ENCODE measurements at places on chromosomes 16 and 17. TPM values are rescaled to one million over a fixed set of nuclear protein-coding genes. Genes with fewer than 3 reads are reported as not detected.

Gene G6PC3
- total RNA-seq, result 36.2 TPM

Gene CDRT15L2
- not detected for total RNA-seq

Gene TEX14
- total RNA-seq, result 0.13 TPM

Gene SMTNL2
- 34.3 TPM for total RNA-seq

DNA sequence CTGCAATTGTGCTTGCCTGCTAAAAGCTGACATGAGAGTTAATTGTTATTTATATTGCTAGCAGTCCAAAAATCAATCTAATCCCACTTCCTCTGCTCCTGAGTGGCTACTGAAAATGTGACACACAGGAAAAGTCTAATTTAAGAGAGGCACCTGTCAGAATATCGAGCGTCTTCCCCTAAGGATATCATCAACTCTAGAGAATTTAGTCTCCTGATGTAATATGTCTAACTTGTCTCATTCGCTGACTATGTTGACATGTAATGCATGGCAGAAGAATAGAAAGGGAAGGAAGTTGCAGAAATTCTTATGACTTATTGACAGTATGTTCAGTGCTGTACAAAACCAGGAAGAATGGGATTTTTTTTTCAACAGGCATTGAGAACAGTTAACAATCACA, 893.4 kb upstream of the CDH8 start:
- no peak overlapping the region for H3K4me3 ChIP-seq
- no peaks in the 10 kb centered on the region for H3K27me3 ChIP-seq
- no peaks in the 10 kb centered on the region for H3K36me3 ChIP-seq
- H3K27ac ChIP-seq, result no peak overlapping the region
- DNase-seq, result no peak

- no peaks in the 10 kb centered on the region for H3K36me3 ChIP-seq
- no peaks in the 10 kb centered on the region for H3K27me3 ChIP-seq
- peak; percentile 66 for DNase-seq
- H3K27ac ChIP-seq, result peak overlapping the region; percentile 58
Measured at GRCh38 chr16:138049-138417, 440 bp downstream of the NPRL3 start.

- peak within 1 kb of the TSS; percentile 96 for H3K27ac ChIP-seq
- H3K4me3 ChIP-seq, result peak within 1 kb of the TSS; percentile 52
- peak; percentile 91 for DNase-seq
- H3K27me3 ChIP-seq, result no peaks in the 10 kb centered on the region
- no peaks in the 10 kb centered on the region for H3K36me3 ChIP-seq
- H3K4me1 ChIP-seq, result peaks cover 19% of the 10 kb centered on the region
Measured at GRCh38 chr17:74431568-74432423, at the start of gene GPRC5C. Gene GPRC5C (plus strand): TSS chr17:74432088. CDS start chr17:74439777, 7,689 bp downstream.

DNA sequence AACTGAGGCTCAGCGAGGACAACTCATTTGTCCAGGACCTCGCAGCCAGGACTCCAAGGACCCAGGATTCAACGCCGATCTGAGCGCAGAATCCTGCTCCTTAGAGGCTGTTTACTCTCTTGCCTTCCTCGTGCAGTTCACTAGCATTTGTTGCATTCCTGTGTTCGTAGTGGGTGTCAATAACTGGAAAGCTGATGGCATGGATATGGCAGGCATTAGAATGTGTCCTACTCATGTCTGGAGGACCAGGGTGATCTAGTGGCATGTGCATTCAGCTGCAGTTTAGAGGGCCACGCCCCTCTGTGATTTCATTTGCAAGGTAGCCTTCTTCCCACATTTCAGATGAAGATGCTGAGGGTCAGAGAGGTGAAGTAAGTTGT, 510 bp downstream of the CRISPLD2 start:
- H3K36me3 ChIP-seq, result no peaks in the 10 kb centered on the region
- no peaks in the 10 kb centered on the region for H3K27me3 ChIP-seq
- H3K27ac ChIP-seq, result peak overlapping the region; percentile 9
- no peak for DNase-seq

- no peak overlapping the region for H3K4me3 ChIP-seq
- no peaks in the 10 kb centered on the region for H3K36me3 ChIP-seq
- H3K27ac ChIP-seq, result no peak overlapping the region
- peaks cover 1% of the 10 kb centered on the region for H3K4me1 ChIP-seq
- H3K27me3 ChIP-seq, result no peaks in the 10 kb centered on the region
Measured at GRCh38 chr16:8623634-8624033, 2.1 kb downstream of the METTL22 start.

DNA sequence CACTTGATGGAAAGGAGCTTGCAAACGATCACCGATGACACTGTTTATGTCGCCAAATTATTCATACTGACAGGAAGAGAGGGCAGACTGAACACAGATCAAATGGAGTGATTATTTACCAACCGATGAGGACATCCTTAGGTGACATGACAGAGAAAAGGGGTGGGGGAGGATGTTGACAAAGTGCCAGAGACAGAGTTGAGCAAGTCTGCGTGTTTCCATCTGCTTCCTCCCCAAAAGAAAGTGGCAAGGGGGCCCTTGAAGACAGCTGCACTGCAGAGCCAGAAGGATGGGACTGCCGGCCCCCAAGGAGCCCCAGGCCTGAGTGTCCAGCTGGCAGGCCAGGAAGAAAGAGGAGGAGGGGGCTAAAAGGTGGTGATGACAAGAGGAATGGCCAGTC, 191.0 kb upstream of the RPL38 start:
- no peaks in the 10 kb centered on the region for H3K27me3 ChIP-seq
- no peak overlapping the region for H3K27ac ChIP-seq
- no peak overlapping the region for H3K4me3 ChIP-seq
- no peaks in the 10 kb centered on the region for H3K4me1 ChIP-seq
- no peaks in the 10 kb centered on the region for H3K36me3 ChIP-seq

DNA sequence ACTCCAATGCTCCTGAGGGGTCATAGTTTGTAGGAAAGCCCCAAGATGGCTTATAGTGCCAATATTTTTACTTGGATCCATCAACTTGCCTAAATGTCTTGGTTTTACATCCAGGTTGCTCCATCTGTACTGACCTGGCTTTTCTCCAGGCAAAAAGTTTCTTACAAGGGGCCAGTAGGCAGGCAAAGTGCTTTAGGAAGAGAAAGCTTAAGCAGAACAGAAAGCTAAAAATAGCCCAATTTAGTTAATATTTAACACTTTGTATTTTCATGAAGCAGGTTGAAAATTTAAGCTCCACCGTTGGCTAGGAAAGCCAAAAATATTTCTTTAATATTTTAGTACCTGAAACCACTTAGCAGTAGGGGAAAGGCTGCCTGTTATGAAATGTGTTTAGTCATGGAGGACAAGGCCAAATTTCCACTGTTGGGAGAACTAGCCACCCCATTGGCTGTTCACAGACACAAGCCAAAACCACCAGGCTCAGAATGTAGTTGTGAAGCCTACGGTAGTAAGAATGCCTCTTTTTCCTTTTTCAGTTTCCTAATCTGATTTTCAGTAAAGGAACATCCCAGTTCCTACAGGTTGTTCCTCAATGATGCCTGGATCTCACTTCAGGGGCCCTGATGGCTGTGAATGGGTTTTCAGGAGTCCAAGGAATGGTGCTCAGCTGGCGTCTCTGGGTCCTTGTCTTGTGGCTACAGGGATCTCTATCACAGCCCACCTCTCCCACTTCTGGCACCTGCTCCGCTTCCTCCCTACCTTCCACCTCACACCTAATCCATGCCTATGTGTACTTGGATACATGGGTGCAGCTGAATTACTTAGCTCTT, 324.8 kb downstream of the PMP22 start:
- no peak overlapping the region for H3K27ac ChIP-seq
- no peak for DNase-seq
- H3K4me3 ChIP-seq, result no peak overlapping the region
- H3K27me3 ChIP-seq, result no peaks in the 10 kb centered on the region
- no peaks in the 10 kb centered on the region for H3K36me3 ChIP-seq

- no peak overlapping the region for H3K4me3 ChIP-seq
- no peak overlapping the region for H3K27ac ChIP-seq
- H3K4me1 ChIP-seq, result peaks cover 4% of the 10 kb centered on the region
- no peaks in the 10 kb centered on the region for H3K36me3 ChIP-seq
- no peak for DNase-seq
Measured at GRCh38 chr16:88619859-88620815, 18.2 kb upstream of the IL17C start.

DNA sequence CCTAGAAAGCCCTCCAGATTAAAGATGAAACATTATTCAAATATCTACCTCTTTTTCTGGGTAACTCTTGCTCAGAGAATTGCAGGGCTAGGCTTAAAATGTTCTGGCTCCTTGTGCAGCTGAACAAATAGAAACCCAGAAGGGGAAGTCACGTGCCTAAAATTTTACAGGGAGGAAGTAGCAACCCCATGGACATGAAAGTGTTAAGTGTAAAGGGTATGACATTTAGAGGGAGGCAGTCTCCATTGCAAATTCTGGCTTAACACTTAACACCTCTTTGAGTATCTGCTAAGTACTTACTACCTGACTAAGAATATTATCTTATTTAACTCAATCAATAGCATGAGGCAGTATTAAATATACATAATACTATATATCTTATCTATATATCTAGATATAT, 376.1 kb upstream of the ERCC4 start:
- H3K36me3 ChIP-seq, result no peaks in the 10 kb centered on the region
- H3K4me3 ChIP-seq, result no peak overlapping the region
- H3K4me1 ChIP-seq, result no peaks in the 10 kb centered on the region
- no peak overlapping the region for H3K27ac ChIP-seq

GRCh38 chr17:81578561-81579225, 26.5 kb upstream of the FAAP100 start:
- no peak overlapping the region for H3K27ac ChIP-seq
- H3K4me3 ChIP-seq, result no peak overlapping the region
- H3K4me1 ChIP-seq, result peaks cover 11% of the 10 kb centered on the region
- H3K27me3 ChIP-seq, result no peaks in the 10 kb centered on the region

- H3K36me3 ChIP-seq, result no peaks in the 10 kb centered on the region
- H3K4me3 ChIP-seq, result no peak overlapping the region
- no peak for DNase-seq
- peaks cover 8% of the 10 kb centered on the region for H3K4me1 ChIP-seq
- no peak overlapping the region for H3K27ac ChIP-seq
Measured at GRCh38 chr16:266258-267164, 9.2 kb downstream of the RGS11 start.

DNA sequence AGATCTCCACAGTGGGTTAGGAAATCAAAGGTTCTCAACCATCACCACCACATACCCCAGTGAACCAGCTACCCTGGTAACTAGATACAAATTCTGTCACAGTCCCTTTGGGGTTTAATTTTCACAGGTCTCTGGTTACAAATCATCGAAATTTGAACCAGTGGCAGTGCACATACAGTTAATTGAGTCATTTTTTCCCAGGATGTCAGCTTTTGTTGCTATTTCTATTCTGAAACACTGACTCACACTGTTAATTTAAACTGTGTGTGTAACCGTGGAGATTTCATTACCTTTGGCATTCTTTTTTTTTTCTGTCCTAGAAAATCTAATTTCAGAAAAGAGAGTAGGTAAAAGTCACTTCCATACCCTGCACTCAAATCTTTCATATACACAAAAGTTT, 511.5 kb downstream of the TOX3 start:
- DNase-seq, result no peak
- no peaks in the 10 kb centered on the region for H3K4me1 ChIP-seq
- H3K36me3 ChIP-seq, result no peaks in the 10 kb centered on the region
- no peak overlapping the region for H3K27ac ChIP-seq
- no peak overlapping the region for H3K4me3 ChIP-seq

DNA sequence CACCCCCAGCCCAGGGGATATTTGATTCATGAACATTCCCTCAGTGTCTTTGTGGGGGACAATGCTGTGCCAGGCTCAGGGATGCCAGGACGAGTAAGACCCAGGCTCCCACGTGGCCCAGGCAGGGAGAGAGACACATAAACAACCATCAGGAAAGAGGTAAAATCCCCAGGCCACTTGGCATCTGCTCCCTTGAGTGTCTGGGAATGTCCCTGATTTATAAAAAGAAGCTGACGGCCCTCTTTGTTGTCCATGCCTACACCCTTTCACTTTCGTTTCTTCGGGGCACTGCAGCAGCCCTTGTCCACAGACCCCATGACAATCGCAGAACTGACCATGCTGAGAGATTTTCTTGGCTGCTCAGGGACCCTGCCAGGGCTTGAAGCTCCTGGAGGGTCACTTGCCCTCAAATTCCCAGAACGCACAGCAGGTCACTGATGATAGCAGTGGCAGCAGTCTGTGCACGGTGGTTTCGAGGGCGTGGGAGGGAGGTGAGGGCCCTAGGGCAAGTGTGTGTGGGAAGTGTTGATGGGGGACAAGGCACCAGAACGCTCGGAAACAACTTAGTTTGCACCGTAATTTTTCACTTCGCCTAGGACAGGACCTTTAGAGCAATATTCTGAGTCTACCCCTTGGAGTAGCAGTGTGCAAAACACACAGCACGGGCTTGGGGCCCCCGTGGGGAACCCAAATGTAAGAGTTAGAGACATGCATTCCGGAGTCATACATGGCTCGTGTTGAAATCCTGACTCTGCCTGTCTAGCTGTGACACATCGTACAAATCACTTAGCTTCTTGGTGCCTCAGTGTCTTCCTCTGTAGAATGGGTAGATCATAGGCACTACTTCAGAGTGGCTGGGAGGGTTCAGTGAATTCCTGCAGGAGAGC, 4.7 kb downstream of the NOD2 start:
- no peaks in the 10 kb centered on the region for H3K27me3 ChIP-seq
- H3K27ac ChIP-seq, result peak overlapping the region; percentile 40
- DNase-seq, result no peak
- no peaks in the 10 kb centered on the region for H3K36me3 ChIP-seq
- peak overlapping the region; percentile 15 for H3K4me3 ChIP-seq

GRCh38 chr16:59108374-59108773, 374.3 kb upstream of the GOT2 start:
- no peaks in the 10 kb centered on the region for H3K4me1 ChIP-seq
- H3K27ac ChIP-seq, result no peak overlapping the region
- no peak for DNase-seq
- H3K27me3 ChIP-seq, result no peaks in the 10 kb centered on the region
- no peaks in the 10 kb centered on the region for H3K36me3 ChIP-seq

GRCh38 chr16:23182679-23183542, at the start of gene SCNN1G:
Gene SCNN1G (plus strand): TSS chr16:23182745. CDS start chr16:23186272, 3,527 bp downstream.
- no peaks in the 10 kb centered on the region for H3K36me3 ChIP-seq
- peak; percentile 11 for DNase-seq
- H3K27ac ChIP-seq, result no peak within 1 kb of the TSS
- H3K27me3 ChIP-seq, result no peaks in the 10 kb centered on the region

- peak; percentile 59 for DNase-seq
- H3K36me3 ChIP-seq, result no peaks in the 10 kb centered on the region
- no peak overlapping the region for H3K4me3 ChIP-seq
- no peak overlapping the region for H3K27ac ChIP-seq
Measured at GRCh38 chr17:63919311-63919723, 678 bp upstream of the GH1 start.

- no peak overlapping the region for H3K27ac ChIP-seq
- H3K4me3 ChIP-seq, result no peak overlapping the region
- H3K27me3 ChIP-seq, result no peaks in the 10 kb centered on the region
- DNase-seq, result no peak
- no peaks in the 10 kb centered on the region for H3K4me1 ChIP-seq
- no peaks in the 10 kb centered on the region for H3K36me3 ChIP-seq
Measured at GRCh38 chr17:34178092-34178491, 77.0 kb upstream of the CCL2 start.

- no peaks in the 10 kb centered on the region for H3K36me3 ChIP-seq
- peaks cover 2% of the 10 kb centered on the region for H3K4me1 ChIP-seq
- no peak for DNase-seq
Measured at GRCh38 chr16:12462426-12463280, 341.0 kb downstream of the CPPED1 start.
